Esophagus squamous epithelium (tissue), 5 donors: ENCODE measurements at places on chromosomes 12 and 14.

- no peak for DNase-seq
Measured at GRCh38 chr14:96072076-96072475, 32.9 kb downstream of the C14orf132 start.

GRCh38 chr12:46459111-46459510, 86.5 kb upstream of the SLC38A2 start:
- DNase-seq = no peak

- DNase-seq = no peak
Measured at GRCh38 chr12:75481013-75481705, 604 bp downstream of the GLIPR1 start.

- no peak for DNase-seq
Measured at GRCh38 chr12:92717202-92717601, 14.4 kb downstream of the PLEKHG7 start.

DNA sequence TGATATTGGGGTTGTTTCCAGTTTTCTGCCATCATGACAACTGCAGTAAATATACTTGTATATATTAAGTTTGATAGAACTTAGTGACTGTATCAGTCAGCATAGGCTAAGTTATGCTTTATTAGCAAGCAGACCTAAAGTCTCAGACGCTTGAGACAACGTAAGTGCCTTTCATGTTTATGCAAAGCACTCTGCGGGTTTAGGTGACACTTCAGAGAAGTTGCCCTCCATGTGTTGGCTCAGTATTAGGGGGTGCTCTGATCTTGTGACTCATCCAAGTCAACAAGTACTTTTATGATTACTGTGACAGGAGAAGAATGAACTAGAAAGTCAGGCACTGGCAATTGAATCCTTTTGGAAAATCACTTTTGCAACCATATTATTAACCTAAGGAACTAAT, 13.3 kb upstream of the OTOGL start:
- DNase-seq = no peak

GRCh38 chr14:50821510-50822464, 9.2 kb downstream of the NIN start:
- no peak for DNase-seq

DNA sequence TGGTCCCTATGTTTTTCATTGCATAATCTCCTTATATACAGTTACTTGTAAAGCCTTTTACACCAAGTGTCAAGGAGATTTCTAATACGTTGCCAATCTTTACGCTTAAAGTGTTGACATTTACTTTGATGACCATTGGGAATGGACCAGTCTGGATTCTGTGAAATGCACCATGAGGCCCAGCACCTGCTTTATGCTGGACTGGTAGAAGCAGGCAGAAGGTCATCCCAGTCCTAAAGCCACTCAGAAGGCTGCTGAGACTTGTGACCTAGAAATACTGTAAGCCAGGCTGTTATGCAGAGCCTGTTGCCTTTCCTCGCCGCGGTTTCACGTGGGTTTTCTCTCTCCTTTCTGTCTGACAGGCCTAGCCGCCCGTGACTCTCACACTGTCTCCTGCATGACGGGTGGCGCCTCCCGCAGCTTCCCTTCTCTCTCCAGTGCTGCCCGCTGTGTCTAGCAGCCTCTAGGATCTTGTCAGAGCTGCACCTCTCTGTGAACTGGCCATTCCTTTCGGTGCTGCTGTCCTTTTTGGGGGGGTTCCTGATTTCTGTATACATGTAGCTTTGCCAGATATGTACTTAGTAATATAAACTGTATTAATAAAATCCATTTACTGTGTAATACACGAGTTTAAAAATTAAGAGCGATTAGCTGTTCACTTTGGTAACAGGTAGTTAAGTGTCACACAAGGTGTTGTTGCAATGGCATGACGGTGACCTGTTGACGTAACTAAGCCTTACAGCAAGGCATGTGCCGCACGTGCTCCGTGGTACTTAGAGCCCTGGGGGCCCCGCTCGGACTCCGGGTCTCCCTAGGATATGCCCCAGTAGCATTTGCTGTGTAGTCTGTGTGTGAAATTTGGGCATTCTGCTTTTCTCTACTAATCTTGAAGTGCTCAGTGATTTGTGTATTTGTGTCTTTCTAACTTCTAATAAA, 29.7 kb downstream of the XRCC3 start:
- DNase-seq = no peak

- no peak for DNase-seq
Measured at GRCh38 chr14:63295231-63295685, 23.5 kb downstream of the GPHB5 start.

DNA sequence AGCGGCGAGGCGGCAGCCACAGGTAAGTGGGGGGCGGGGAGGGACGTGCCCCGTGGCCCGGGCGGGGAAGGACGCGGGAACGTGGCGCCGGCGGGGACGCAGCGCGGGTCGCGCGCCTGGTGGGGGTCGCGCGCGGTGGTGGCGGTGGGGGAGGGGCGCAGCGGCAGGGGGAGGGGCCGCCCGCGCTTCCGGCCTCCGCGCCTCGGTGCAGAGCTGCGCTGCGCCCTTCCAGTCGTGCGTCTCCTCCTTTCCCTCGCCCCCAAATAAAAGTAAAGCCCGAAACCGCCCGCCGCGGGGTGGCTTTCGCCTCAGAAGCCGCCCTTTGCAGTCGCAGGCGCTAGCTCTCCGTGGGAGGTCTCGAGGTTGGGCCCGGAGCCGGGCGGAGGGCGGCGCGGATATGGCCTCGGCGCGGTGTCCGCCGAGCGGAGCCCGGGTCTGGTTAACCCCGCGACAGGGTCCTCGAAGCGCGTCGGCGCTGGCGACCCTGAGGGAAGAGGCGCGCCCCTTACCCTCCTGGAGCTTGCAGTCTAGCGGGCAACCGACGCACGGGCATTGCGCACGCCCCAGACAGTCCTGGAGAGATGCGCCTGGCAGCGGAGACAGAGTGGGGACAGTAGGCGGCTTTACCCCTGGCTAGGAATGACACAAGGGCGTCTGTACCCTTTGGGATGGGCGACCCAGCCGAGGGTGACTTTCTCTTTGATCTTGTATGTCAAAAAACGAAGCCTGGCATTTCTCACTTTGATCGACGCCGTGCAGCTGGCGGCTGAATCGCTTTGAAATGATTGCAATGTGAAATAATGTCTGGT, 589 bp downstream of the ATF1 start:
- DNase-seq = no peak

DNA sequence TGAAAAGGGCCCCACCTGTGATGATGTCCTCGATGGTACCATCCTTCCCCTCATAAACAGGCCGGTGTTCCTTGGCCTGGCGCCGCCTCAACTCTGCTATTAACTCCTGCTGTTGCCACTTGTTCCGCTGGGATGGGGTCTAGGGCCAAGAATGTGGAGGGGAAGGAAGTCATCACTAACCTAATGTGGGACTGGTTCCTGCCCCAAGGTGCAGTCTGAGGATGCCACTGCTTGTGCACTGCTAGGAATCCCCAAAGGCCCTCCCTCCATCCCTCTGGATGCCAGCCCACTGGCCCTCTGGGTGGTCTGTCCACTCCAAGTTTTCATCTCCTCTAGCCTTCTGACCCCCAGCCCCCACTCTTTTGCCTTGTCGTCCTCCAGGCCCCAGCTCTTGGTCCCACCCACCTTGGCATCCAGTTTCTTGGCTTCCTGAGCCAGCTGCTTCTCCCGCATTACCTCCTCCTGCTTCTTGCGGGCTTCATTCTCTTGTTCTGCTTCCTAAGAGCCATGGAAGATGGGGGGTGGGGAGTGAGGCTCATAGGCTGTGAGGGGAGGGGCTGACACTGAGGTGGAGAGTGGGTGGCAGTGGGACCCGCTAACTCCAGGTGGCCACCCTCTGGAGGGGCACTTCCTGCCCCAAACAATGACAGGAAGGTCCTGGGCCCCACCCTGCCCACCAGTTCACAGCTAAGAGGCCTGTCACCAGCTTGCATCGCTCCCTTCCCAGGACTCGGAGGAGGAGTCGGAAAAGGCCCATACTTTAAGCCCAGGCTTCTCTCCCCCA, 23.7 kb downstream of the PRPF40B start:
- DNase-seq = no peak

DNA sequence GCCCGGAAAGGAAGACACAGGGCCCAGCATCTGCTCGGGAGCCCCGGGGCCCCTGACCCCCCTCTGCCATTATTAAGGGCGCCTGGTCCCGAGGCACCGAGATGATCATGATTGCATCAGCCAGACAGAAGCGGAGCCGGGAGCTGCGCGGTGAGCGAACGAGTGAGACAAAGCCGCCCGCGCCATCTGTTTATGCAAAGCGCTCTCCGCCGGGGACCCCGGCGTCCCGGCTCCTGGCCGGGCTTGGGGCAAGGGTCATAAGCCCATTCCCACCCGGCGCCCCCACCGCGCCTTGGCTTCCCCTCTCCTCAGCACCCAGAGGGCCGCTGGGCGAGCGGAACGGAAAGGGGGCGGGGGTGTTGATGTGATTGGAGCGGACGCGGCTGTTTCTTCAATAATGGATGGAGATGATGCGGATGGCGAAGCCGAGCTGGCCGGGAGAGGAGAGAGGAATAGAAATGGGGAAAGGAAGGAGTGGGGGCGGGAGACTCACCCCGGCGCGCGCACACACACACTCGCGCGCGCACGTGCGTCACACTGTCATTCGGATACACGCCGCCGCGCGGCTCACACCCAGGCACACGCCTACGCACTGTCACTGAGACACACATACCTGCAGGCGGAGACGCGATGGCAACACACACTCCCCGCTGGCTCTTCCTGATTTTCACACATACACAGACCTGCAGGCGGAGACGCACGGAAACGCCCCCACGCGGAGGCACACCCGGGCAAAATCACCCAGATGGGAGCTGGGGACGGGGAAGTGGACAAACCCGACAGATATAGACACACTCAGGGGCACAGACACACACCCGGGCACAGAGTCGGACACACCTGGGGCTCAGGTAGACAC, 10.7 kb downstream of the STAC3 start:
- no peak for DNase-seq
